A549 treated with ZK216348 at 1 μM for 4 hours (cell line): ENCODE measurements at places on chromosomes 2 and 18. TPM values are rescaled to one million over a fixed set of nuclear protein-coding genes. Genes with fewer than 3 reads are reported as not detected.

Gene STPG4
- not detected in 5 replicates for total RNA-seq

Gene NPPC
- 0.14 to 0.41 TPM (median 0.24 TPM) in 3 of 5 replicates, not detected in the others for total RNA-seq

Gene TACR1
- 0.04 to 0.26 TPM (median 0.08 TPM) in 4 of 5 replicates, not detected in the other for total RNA-seq

Gene FER1L5
- not detected in 5 replicates for total RNA-seq

Gene SIX3
- total RNA-seq: 0.81 to 1.6 TPM (median 1.4 TPM) in 5 replicates

Gene TLX2
- 0.15 to 0.74 TPM (median 0.21 TPM) in 5 replicates for total RNA-seq

Gene FAM237A
- not detected in 5 replicates for total RNA-seq

Gene PCGF1
- 28.0 to 41.4 TPM (median 33.8 TPM) in 5 replicates for total RNA-seq

Gene ICOS
- total RNA-seq: not detected in 5 replicates

Gene ADRA2B
- total RNA-seq: 0.04 to 0.06 TPM in 2 of 5 replicates, not detected in the others

Gene DNAJC5G
- total RNA-seq: not detected in 5 replicates

Gene IL36RN
- total RNA-seq: 0.06 to 0.13 TPM in 2 of 5 replicates, not detected in the others

Gene ORC4
- 23.4 to 34.3 TPM (median 30.6 TPM) in 5 replicates for total RNA-seq

Gene KCNE4
- 0.53 to 0.92 TPM (median 0.70 TPM) in 5 replicates for total RNA-seq

Gene RGPD4
- 0.04 to 0.16 TPM (median 0.10 TPM) in 4 of 5 replicates, not detected in the other for total RNA-seq

Gene CIDEA
- total RNA-seq: not detected in 5 replicates

Gene PTH2R
- total RNA-seq: not detected in 5 replicates

Gene PAX8
- total RNA-seq: 0.49 to 1.5 TPM (median 1.0 TPM) in 5 replicates

Gene STK11IP
- 9.4 to 21.0 TPM (median 17.7 TPM) in 5 replicates for total RNA-seq

Gene DSG3
- not detected in 5 replicates for total RNA-seq

Gene POTEJ
- not detected in 5 replicates for total RNA-seq

Gene PLEKHM3
- 1.9 to 3.1 TPM (median 2.6 TPM) in 5 replicates for total RNA-seq

Gene SLC40A1
- total RNA-seq: 1.9 to 2.9 TPM (median 2.7 TPM) in 5 replicates

Gene SLC14A1
- total RNA-seq: not detected in 5 replicates

Gene SERPINE2
- total RNA-seq: 168 to 194 TPM (median 174 TPM) in 5 replicates

Gene PRKAG3
- total RNA-seq: not detected in 5 replicates

Gene KIF5C
- total RNA-seq: 0.27 to 0.38 TPM (median 0.32 TPM) in 5 replicates

Gene CROCC2
- total RNA-seq: not detected in 5 replicates

Gene APCDD1
- total RNA-seq: not detected in 5 replicates

Gene ADAM23
- 9.1 to 12.6 TPM (median 10.1 TPM) in 5 replicates for total RNA-seq

Gene KLF11
- 2.5 to 5.8 TPM (median 3.7 TPM) in 5 replicates for total RNA-seq

Gene HTR2B
- not detected in 5 replicates for total RNA-seq

Gene SCTR
- total RNA-seq: not detected in 5 replicates

Gene KCNG2
- total RNA-seq: not detected in 5 replicates

Gene SERPINB5
- total RNA-seq: 0.06 to 0.11 TPM in 2 of 5 replicates, not detected in the others

Gene SERPINB8
- 7.4 to 10.5 TPM (median 10.3 TPM) in 5 replicates for total RNA-seq

Gene IL36A
- total RNA-seq: not detected in 5 replicates

Gene CCDC150
- 4.2 to 8.0 TPM (median 5.6 TPM) in 5 replicates for total RNA-seq

Gene PPP4R3B
- total RNA-seq: 18.2 to 36.8 TPM (median 31.0 TPM) in 5 replicates

Gene ALPI
- total RNA-seq: not detected in 5 replicates

Gene RGPD3
- total RNA-seq: 0.11 to 0.20 TPM (median 0.14 TPM) in 5 replicates
